Cortex of kidney (tissue), 1 donor: ENCODE measurements at places on chromosomes 3 and 15.

DNA sequence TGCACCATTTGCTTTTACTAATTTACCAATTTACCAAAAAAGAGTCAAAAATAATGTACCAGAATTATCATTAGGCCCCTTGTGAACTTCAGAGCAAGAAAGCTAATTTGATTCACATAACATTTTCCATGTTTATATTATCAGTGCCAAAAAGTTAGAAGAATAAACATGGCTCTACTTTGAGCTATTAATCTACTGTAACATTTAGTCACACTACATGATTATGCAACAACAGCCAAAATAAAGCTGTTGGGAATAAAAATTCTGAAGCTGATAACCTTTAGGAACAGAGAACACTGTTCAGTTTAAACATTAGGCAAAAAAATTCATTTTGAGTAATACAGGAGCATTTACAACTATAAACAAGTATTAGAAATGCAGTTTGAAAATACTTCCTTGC, 63.6 kb downstream of the PROS1 start:
- DNase-seq: no peak

DNA sequence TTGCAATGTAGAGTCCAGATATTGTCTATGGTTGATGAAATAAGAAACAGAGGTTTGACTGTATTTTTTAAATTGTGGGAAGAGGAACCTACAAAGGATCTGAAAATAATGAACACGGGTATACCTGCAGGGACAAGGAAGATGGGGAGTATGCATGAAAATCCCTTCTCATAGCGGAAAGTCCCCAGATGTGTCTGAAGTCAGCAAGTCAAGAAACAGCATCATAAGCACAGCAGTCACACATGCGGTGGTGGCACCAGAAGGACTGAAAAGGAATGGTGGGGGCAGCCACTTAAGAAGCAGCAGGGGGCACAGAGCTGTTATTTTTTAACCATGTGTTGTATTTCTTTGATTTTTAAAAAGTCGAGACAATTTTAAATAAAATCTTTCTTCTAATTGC, 4.7 kb downstream of the MRPS11 start:
- DNase-seq: no peak

DNA sequence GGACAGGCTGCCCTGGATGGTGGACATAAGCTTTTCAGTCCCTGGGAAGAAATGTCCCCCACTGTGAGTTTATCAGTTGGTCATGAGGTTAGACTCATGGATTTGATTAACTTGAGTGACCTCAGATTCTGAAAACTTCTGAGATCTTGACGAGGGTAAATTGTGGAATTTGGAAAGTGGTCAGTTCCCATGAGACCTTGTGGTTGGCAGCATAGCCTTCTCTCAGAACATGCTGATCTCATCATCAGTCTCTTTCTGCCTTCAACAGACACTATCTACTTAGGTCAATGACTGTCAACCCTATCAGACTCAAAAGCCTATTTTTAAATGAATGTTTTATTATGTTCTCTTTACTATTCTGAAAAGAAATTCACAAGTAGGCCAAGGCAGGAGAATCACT, 45.6 kb upstream of the NDUFB4 start:
- no peak for DNase-seq

- no peak for DNase-seq
These were observed 15.0 kb downstream of the TCF12 start for GRCh38 chr15:56933410-56933809.

DNA sequence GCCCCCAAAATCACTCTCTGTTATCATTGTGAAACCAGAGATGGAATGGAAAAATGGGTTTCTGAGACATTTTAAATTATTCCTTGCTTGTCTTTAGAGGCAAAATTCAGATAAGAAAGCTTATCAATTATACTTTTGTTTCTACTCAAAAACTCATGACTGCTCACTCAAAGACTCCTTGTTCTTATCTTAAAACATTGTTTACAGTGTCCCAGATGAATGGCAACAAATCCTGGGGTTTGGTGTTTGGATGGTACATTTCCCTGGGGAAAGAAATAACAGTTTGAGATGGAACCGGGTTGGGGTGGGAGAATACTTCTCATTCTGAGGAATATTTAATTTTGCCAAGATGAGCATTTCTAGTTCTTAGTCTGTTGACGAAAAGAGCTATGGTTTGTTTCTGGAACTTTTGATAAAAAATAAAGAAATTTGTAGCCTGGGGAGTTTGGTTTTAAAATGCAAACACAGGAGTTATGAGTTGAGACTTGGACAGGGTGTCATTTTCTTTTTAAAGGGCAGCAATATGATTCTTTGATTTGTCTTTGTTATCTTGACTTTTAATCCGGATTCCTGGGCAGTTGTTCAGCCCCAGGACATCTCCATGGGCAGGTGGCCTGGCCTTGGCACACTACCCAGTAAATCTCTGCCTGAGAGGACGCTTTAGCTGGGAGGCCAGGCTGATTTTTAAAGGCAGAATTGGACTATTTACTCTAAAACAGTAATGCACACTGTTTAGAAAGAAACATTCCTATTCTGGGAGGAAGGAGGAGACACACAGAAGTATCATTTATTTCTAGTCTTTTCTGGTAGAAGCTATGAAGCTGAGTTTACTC, 32.4 kb downstream of the BTD start:
- DNase-seq: no peak

GRCh38 chr15:73125219-73125618, 73.0 kb downstream of the NEO1 start:
- DNase-seq: no peak

DNA sequence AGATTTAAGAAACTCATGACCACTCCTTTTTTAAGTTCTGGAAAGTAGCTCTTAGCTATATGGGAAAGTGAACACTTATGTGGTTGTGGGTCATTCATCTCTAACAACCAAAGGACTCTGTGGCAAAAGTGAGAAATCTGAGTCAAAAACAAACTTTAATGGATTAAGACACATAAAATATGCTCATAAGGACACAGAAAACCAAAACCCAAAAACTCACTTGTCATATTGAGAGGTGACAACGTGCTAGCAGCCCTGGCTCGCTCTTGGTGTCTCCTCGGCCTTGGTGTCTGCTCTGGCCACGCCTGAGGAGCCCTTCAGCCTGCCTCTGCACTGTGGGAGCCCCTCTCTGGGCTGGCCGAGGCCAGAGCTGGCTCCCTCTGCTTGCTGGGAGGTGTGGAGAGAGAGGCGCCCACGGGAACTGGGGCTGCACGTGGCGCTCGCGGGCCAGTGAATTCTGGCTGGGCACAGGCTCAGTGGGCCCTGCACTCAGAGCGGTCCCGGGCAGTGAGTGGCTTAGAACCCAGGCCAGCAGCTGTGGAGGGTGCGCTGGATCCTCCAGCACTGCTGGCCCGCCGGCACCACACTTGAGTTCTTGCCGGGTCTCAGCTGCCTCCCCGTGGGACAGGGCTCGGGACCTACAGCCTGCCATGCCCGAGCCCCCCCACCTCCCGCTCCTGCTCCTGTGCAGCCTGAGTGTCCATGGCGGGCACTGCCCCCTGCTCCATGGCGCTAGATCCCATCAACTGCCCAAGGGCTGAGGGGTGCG, 30.3 kb upstream of the SKIL start:
- DNase-seq: no peak

DNA sequence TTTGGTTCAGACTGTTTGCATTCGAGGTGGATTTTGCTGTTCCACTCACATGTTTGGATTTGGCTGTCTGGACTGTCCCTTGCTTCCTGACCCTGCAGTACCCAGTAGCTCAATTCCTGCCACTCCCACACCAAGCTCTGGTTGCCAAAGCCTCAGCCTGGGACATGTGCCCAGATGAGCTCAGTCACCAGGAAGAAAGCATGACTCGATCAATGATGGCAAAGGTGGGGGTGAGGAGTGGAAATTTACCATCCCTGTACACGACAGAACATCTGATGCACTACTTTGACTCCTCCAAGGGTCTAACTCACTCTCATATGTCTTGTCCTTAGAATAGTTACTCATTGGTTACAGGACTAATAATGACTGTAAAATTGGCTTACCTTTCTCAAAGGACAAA, 45.2 kb downstream of the ZNF385D start:
- DNase-seq: no peak

DNA sequence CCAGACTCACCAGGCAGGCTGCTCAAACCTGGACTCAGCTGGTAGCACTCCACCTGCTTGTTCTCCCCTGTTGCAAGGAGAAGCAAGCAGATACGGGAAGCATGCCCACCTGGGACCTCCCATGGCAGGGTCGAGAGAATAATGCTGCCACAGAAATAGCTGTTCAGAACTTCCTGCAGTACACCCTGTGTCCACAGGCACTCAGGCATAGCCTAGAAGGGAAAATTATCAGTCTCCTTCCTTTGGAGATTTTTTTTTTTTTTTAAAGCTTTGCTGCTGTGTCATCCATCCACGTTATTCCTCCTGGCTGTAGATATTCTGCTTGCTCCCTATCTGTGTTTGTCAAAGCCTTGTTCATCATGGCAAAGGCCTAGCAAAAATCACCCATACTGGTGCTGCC, 32.7 kb upstream of the RPS17 start:
- DNase-seq: no peak

DNA sequence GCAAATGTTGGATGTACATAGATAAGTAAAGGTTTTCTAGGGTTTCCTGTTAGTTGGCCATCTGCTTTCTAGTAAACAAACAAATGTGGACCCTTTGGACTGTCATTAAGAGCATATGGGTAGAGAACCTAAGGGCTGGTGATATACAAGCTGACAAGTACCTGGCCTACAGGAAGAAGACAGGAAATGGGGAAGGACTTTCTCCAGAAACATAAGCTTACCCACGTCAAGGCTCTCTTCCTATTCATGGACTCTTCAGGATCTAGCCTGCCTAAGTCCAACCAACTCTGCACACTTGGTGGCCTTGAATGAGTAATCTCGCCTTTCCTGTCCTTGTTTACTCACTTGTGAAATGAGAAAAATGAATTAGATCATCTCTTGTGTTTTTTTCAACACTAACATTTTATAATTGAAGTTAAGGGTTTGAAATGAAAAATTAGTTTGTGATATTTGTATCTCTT, 22.2 kb upstream of the GOLIM4 start:
- DNase-seq: no peak

DNA sequence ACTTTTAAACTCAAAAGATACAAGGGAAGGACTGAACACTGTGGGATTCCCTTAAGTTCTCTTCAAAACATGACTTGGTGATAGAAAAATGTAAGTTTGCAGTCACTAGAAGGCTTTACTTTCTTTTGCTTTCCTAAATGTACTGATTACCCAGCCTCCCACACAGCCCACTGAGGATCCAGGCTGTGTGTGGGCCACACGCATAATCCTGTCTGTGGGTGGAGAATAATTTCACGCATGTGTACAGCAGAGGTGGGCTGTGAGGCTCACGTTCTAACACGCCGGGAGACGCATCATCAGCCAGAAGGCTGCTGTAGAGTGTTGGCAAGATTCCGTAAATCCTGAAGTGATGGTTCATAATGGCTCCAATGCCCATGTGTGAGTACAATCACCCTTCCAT, 165.5 kb downstream of the CLSTN2 start:
- no peak for DNase-seq

GRCh38 chr3:13174011-13174802, 101.0 kb upstream of the IQSEC1 start:
- no peak for DNase-seq

DNA sequence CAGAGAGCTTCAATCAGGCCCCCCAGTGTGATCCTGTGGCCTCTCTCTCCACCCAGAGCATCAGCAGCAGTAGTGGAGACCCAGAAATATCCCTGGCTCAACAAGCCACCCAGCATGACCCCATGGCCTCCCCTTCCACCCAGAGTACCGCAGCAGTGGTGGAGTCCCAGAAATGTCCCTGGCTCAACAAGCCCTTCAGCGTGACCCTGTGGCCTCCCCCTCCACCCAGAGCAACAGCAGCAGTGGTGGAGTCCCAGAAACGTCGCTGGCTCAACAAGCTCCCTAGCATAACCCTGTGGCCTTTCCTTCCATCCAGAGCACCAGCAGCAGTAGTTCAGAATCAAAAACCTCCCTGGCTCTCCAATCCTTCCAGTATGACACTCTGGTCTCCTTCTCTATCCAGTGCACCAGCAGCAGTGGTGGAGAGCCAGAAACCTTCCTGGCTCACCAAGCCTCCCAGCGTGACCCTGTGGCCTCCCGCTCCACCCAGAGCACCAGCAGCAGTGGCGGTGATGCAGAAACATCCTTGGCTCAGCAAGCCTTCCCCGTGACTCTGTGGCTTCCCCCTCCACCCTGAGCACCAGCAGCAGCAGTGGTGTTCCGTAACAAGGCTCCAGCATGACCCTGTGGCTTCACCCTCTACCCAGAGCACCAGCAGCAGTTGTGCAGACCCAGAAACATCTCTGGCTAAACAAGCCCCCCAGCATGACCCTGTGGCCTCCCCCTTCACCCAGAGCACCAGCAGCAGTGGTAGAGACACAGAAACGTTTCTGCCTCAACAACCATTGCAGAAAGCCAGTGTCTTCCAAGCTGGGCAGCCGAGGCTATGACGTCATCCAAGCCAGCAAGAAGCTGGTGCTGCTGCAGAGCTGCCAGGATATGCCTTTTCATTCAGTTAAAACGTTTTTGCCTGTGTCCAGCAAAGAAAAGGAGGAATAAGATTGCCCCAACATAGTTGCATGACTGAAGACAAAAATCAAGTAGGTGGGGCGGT, 61.3 kb upstream of the TAMM41 start:
- DNase-seq: no peak

- DNase-seq: no peak
These were observed 29.3 kb upstream of the COL6A5 start for GRCh38 chr3:130316169-130316568.

DNA sequence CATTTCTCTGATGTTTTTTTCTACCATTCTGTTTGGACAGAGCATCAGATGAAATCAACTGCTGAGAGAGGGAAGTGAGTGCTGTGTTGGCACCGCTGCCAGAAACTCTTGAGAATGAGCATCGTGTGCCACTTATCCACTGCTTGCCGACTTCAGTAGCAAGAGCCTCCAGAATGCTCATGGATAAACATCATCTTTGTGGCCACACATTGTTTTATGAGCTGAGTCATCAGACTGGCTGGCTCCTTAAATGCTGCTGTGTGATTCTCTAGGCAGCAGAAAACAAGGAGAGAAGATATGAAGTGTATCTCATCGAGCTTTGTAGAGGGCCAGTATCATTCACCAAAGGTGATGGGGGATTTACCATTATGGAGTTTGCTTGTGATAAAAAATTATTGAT, 3.4 kb upstream of the DOCK3 start:
- DNase-seq: no peak

DNA sequence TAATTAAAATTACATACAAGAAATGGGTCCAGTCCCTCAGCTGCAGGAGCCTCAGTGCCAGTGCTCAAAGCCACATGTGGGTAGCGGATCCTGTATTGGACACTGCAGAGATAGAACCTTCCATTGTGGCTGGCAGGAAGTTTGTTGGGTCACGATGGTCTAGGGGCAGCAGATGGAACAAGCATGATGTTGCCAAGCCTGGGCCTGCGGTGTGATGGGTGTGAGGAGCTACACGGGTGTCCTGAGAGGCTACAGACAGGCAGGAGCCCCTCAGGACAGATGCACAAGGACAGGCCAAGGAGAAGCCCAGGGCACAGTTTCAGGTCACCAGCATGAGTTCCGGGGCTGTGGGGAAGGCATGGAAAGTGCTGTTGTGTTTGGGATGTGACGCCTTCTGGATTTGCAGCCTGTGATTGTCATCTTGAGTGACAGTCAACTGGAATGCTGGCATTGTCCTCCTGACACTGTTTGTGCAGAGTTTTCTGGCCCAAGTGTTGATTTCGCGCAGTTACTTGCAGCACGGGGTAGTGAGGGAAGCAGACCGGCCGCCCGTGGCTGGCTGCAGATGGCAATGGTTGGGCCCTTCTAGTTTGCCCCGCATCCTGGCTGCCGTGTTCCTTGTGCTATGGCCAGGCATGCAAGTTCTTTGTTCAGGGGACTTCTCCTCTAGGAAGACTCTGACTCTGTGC, 177.1 kb downstream of the NSMCE3 start:
- DNase-seq: no peak

GRCh38 chr15:51499379-51499976, 123.1 kb downstream of the DMXL2 start:
- DNase-seq: no peak
